ENCODE measurements at places on chromosomes 13 and 19. TPM values are rescaled to one million over a fixed set of nuclear protein-coding genes. Genes with fewer than 3 reads are reported as not detected.

The CYP2A6 gene
- total RNA-seq, result not detected

The CYP4F11 gene
- total RNA-seq, result 2.7 TPM

The HPN gene
- not detected for total RNA-seq

The PTGER1 gene
- total RNA-seq, result 1.5 TPM

The FOXA3 gene
- not detected for total RNA-seq

The TNNI3 gene
- total RNA-seq, result 0.53 TPM

The SKA3 gene
- 1.8 TPM for total RNA-seq

DNA sequence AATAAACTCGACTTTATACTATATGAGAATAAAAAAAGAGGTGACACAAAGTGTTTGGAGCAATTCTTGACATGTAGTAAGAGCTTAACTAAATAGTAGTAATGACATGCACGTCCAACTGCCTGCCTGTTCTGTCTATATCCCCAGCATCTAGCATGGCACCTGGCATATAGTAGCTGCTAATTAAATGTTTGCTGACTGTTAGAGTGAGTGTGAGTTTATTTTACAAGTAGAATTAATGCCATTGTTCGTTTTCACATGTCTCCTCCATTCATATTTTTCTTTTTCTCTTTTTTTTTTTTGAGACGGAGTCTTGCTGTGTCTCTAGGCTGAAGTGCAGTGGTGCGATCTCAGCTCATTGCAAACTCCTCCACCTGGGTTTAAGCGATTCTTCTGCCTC lies 38.4 kb upstream of the RNF113B start:
- no peak for DNase-seq

- no peak for DNase-seq
These were observed 67.1 kb downstream of the LRCH1 start for GRCh38 chr13:46620029-46620428.

GRCh38 chr19:2615782-2616181 lies 86.7 kb downstream of the GNG7 start:
- DNase-seq, result no peak

- DNase-seq, result peak; percentile 53
These were observed 54.6 kb downstream of the LACC1 start for GRCh38 chr13:43934273-43934672.

- DNase-seq, result peak; percentile 26
These were observed 152.9 kb downstream of the SIPA1L3 start for GRCh38 chr19:38059897-38060296.

DNA sequence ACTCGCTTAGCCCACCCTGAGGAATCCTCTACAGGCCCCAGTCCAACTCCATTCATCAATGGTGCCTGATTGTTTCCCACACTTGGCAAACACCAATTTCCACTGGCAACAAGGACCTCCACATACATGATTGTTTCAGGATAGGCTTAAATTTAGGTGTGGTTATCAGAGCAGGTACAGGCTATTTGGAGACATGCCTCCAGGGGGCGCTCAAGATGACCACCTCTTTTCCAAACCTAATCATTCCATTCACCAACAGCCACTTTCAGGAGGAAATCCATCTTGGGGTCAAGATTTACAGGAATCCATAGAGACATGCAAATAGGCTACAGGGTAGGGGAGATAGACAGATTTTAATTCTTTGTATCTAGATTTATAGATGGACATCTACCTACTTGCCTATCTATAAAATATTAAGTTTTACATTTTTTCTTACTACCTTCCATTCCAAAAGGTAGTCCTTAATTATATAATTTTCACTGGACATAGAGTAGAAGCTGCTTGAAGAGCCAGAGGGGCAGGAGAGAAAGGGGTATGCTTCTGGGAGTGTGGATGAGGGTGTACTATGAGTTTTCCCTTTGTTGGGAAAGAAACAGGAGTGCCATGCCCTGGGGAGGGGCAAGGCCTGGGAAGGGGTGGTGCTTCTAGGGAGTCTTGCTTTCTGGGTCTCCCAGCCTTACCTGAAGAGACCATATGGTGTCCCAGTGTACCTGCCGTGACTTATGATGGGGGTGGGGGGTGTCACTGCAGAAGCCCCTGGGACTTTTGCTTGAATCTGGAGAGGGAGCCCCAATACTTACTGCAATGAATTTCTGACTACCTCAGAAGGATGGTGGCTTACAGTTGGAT lies 14.1 kb upstream of the PCDH8 start:
- peak; percentile 25 for DNase-seq

- no peak for DNase-seq
These were observed at the start of gene GAMT for GRCh38 chr19:1401138-1401888. GAMT (minus strand) TSS chr19:1401542; CDS start chr19:1401476, 66 bp downstream.

- peak; percentile 99 for DNase-seq
These were observed 10.8 kb downstream of the NDFIP2 start for GRCh38 chr13:79491715-79492114.

GRCh38 chr19:291006-291521 lies at the start of gene PLPP2:
PLPP2 (minus strand) TSS chr19:291403; CDS start chr19:291336, 67 bp downstream.
- no peak for DNase-seq

- no peak for DNase-seq
These were observed 603 bp downstream of the ZC3H13 start for GRCh38 chr13:46051968-46052318.

- no peak for DNase-seq
These were observed 10.1 kb downstream of the COG3 start for GRCh38 chr13:45474584-45475454.

- no peak for DNase-seq
These were observed 11.6 kb downstream of the ATP4B start for GRCh38 chr13:113646376-113646775.

- peak; percentile 87 for DNase-seq
These were observed 3.7 kb downstream of the HRC start for GRCh38 chr19:49151267-49152118.

GRCh38 chr13:20192158-20192835 lies 441 bp downstream of the GJB2 start:
- DNase-seq, result no peak

DNA sequence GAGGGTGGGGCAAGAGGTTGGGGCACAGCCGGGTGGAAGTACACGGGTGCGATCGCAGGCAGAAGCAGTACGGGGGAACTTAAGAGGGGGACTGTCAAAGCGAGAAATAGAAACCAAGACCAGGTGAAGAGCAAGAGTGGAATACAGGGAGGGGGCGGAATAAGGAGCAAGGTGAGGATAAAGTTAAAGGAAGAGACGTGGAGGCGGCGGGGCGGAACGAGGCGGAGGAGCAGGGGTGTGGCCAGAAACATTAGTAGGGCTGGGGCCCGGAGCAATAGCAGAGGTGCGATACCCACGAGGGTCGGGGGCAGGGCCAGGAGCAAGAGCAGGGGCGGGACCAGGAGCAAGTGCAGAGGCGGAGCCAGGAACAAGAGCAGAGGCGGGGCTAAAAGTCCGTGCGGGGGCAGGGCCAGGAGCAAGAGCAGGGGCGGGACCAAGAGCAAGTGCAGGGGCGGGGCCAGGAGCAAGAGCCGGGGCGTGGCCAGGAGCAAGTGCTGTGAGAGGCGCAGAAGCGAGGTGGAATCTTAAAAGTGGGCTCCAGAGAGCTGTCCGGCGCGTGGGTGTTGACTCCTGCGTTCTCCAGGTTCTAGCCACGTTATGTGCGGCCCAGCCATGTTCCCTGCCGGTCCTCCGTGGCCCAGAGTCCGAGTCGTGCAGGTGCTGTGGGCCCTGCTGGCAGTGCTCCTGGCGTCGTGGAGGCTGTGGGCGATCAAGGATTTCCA lies 1.2 kb downstream of the CATSPERG start:
- peak; percentile 90 for DNase-seq

- DNase-seq, result peak; percentile 92
These were observed 6.4 kb upstream of the IPO5 start for GRCh38 chr13:97946951-97947588.

- no peak for DNase-seq
These were observed 191.9 kb downstream of the COG6 start for GRCh38 chr13:39847336-39847735.

DNA sequence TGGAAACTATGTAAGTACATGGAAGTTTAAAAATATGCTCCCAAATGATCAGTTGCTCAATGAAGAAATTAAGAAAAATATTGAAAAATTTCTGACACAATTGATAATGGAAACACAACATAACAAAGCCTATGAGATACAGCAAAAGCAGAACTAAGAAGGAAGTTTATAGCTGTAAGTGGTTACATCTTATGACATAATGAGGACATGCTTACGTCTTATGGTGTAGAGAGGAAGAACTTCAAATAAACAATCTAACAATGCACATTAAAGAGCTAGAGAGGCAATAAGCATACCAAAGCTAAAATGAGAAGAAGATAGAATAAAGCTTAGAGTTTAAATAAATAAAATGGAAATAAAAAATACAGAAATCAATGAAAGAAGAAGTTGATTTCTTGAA lies 50.0 kb upstream of the CEACAM21 start:
- DNase-seq, result no peak

- DNase-seq, result no peak
These were observed 7.6 kb upstream of the GRIN3B start for GRCh38 chr19:992670-993055.

DNA sequence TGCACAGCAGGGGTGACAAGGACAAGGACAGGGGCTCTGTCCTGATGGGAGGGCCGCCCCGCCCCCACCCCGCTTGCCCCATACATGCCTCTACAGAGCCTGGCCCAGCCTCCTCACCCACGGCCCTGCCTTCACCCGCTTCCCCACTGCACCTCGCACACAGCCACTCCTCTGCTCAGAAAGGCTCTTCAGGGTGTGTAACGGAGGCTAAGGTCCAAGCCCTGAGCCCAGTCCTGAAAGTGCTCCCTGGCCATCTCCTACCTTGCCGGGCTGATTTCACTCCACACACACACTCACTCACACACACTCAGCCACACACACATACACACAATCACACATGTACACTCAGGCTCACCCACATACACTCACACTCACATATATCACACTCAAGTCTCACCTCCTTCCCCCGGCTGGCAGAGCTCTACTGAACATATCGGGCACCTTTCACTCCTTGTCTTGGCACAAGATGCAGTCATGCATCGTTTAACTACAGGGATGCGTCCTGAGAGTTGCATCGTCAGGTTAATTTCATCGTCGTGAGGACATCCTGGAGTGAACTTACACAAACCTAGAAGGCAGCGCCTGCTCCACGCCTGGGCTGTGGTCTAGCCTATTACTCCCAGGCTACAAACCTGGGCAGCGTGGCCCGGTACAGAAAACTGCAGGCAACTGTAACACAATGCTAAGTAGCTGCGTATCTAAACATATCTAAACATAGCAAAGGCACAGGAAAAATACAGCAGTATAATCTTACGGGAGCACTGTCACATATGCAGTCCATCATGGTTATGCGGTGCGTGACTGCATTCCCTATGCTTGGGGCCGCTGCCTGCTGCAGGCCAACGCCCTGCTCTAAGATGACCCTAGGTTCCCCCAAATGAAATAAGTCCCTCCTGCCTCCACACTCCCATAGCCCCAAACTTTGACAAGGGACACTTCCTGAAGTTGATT lies 13.1 kb downstream of the EPS15L1 start:
- no peak for DNase-seq

GRCh38 chr19:41112728-41113290 lies 1.4 kb upstream of the CYP2F1 start:
- DNase-seq, result no peak

DNA sequence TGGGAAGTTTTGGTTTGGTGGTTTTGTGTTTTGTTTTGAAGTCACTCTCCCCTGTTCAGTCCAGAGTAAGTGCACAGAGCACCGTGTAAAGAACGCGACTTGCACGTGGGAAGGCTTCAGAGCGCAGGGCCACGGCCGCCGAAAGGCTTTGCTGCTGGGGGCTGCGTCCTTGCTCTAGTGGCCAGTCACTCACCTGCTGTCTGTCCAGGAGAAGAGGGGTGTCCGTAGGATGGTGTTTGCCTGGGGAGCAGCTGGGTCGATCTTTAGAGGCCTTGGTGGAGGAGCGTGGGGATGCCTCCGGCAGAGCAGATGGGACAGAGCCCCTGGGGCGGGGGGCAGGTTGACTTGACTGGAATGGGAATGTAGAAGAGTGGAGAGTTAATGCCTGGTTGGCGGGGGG lies 116.6 kb upstream of the MCF2L start:
- no peak for DNase-seq

DNA sequence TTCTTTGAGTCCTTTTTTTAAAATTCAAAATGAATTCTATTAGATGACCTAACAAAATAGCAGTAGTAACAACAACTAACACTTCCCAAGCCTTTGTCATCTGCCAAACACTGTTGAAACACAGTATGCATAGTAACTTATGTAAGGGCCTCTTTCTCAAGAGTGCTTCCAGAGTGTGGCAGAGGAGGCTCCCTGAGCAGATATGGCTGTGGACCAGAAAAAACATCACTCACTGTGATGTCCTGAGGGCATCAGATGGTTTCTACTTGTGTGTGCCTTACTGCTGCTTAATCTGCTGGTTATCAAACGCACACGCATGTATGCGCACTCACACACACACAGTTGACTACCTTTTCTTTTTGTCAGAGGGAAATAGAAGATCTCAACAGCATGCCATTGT lies 110.8 kb downstream of the DLEU7 start:
- DNase-seq, result peak; percentile 84

DNA sequence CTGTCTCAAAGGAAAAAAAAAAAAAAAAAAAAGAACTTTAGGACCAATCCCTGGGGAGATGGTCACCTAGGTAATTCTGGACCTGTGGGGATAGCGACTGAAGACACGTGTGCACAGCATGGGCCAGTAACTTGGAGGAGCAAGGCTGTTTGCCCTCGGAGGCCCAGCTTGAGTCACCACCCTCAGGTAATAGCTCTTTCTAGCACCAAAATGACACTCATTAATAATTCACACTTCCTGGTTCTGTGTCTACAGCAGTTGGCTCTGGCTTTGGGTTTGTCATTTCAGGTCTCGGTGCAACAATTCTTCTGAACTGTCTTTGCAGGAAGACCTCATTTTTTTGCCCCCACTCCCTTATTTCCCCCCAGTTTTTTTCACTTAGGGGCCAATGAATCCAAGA lies 3.9 kb upstream of the ATP11A start:
- DNase-seq, result peak; percentile 43

DNA sequence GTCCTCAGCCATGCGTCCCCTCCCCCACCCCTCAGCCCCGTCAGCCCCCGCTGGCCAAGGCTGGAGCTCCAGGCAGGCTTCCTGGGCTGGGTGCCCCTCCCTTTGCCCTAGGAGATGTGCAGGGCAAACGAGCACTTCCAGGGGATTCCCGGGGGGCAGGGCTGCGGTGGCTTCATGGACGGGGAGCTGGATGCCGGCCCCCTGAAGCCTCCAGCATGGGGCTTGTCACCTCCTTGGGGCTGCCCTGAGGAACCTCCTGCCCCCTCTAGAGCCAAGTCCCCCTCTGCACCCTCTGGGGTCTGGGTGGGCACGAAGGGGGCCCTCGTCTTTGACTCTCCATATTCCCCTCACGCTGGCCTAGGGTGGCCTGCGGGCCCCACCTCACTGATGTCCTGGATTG lies 25.4 kb upstream of the SLC7A10 start:
- no peak for DNase-seq

All from bronchial epithelial cell (primary cell).